C1 segment of cervical spinal cord (tissue), 14 donors: ENCODE measurements at places on chromosomes 1 and 21.

- no peak for DNase-seq
These were observed 40.4 kb downstream of the KCNJ15 start for GRCh38 chr21:38297194-38297631.

DNA sequence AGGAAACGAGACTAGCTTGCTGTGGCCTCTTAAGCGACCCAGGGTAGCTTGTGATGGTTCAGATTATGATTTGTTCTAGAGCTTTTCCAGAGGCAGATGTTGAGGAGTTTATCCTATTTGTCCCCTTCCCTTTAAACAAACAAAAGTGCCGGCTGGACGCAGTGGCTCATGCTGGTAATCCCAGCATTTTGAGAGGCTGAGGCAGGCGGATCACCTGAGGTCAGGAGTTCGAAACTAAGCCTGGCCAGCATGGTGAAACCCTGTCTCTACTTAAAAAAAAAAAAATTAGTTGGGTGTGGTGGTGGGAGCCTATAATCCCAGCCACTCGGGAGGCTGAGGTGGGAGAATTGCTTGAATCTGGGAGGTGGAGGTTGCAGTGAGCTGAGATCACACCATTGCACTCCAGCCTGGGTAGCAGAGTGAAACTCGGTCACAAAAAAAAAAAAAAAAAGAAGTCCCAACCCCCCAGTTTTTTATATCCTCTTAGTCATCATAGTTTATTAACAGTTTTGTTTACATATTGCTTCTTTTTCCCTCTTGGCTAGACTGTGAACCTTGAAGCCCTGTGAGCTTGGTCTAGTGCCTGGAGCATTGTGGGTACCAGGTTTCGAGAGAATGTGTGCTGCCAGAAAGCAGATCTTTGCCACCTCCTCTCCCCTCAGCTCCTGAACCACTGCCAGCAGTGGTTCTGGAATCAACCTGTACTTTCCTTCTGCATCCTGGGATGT, 29.8 kb downstream of the MAPKAPK2 start:
- DNase-seq, result no peak

DNA sequence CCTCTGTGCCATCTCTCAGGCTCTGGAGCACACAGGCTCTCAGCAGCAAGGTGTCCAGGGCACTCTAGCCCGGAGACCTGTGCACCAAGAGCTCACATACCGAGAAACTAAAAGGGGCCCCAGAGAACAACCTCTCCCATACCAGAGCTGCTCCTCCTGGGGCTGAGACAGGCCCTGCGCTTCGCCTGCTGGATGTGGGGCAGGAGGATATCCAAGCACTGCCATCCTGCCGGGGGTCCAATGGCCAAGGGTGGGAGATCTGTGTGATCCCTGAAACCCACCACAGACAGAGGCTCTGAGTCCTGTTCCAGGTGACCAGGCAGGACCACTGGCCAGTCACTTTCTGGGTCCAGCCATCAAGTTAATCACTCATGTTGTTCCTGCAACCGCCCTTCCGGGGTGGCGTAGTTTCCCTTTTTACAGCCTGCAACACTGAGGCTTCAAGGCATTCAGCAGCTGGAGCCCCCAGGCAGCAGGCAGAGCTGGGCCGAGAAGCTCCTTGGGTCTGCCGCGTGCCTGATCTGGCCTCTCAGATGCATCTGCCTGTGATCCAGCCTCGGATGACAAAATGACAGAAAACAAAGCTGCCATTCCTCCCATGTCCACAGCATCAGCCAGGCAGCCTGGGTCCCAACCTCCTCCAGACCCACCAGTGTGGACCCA, 36.7 kb upstream of the ACTRT2 start:
- no peak for DNase-seq

DNA sequence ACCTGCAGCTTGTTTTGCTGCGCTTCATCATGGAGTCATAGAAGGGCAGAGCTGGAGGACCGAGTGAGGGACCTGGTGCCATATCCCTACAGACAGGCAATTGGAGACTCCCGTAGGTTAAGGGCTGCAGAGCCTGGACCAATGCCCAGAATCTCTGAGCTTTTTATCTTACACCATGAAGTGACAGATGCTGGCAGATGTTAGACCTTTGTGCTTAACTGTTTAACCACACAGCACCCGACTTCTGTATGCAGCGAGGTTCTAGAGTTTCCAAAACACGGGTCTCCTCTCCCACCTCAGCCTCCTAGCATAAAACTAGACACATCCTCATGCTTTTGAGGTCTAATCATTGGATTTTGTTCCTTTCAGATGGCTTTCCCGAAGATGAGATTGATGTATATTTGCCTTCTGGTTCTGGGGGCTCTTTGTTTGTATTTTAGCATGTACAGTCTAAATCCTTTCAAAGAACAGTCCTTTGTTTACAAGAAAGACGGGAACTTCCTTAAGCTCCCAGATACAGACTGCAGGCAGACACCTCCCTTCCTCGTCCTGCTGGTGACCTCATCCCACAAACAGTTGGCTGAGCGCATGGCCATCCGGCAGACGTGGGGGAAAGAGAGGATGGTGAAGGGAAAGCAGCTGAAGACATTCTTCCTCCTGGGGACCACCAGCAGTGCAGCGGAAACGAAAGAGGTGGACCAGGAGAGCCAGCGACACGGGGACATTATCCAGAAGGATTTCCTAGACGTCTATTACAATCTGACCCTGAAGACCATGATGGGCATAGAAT, 47.6 kb downstream of the B3GALT5 start:
- no peak for DNase-seq

GRCh38 chr21:38440746-38441145, 57.5 kb downstream of the ERG start:
- no peak for DNase-seq

GRCh38 chr1:76070538-76070937, 4.0 kb upstream of the ST6GALNAC3 start:
- DNase-seq, result no peak

DNA sequence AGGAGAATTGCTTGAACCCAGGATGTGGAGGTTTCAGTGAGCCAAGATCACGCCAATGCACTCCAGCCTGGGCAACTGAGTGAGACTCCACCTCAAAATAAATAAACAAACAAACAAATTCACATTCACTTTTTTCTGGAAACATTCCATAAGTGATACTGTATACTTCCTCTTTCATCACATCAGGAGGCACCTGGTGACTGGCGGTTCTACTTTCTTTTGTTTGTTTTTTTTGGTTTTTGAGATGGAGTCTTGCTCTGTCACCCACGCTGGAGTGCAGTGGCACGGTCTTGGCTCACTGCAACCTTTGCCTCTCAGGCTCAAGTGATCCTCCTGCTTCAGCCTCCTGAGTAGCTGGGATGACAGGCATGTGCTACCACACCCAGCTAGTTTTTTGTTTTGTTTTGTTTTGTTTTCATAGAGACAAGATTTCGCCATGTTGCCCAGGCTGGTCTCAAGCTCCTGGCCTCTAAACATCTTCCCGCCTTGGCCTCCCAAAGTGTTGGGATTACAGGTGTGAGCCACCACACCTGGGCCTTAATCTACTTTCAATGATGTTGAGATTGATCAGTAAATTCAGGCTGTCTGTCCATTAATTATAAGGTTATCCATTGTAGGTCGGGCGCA, 10.7 kb downstream of the HAPLN2 start:
- DNase-seq, result no peak

GRCh38 chr21:35929901-35930300, 130.4 kb downstream of the SETD4 start:
- DNase-seq, result no peak

GRCh38 chr1:25737130-25737529, 62.9 kb upstream of the SELENON start:
- no peak for DNase-seq

GRCh38 chr1:160646711-160647328, at the start of gene SLAMF1:
SLAMF1 (minus strand) TSS chr1:160647044; CDS start chr1:160646945, 99 bp downstream.
- DNase-seq, result no peak

DNA sequence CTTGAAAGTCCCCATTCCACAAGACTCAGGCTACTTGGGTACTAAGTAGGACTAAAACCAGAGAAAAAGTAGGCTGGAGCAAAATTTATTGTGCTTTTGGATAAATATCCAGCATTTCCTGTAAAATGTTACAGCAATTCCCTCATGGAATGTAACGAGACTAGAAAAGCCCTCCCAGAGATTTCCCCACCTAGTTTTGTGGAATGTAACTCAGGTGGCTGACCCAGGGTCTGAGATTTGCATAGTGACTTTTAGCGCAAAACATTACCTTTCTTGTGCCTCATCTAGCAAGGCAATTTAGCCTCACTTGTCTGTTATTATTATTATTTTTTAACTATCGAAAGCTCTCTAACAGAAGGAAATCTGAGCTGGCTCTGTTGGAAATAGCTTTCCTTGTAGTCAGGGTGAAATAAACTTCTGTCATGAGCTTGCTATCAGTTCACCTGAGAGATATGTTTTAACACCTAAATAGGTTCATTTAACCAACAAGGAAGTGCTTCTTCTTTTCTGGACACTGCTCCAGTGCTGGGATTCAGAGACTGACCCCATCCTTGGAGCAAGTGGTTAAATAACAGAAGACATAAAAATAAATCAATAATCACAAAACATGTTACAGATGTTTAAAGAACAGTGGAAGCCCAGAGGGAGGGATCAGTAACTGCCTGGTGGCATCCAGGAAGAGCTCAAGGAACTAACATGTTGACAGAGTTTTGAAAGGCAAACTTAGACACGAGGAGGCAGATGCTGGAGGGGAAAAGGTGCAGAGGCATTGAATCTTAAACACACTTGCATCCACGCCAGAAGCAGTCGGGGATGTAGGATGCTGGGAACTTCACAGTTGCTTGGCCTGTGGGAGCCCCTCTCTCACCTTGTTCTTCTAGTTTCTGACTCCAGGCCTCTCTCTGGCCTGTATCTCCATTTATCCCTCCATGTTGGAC, 68.3 kb upstream of the RHOU start:
- DNase-seq, result no peak

- DNase-seq, result no peak
These were observed 49.8 kb downstream of the HLCS start for GRCh38 chr21:36916718-36917117.

GRCh38 chr1:151455231-151455630, 4.1 kb downstream of the POGZ start:
- no peak for DNase-seq
